ENCODE measurements at places on chromosomes 3 and 15. TPM values are rescaled to one million over a fixed set of nuclear protein-coding genes. Genes with fewer than 3 reads are reported as not detected.

Gene TRPM1
- total RNA-seq = not detected

GRCh38 chr15:63294359-63294758, 17.0 kb downstream of the APH1B start:
- H3K36me3 ChIP-seq = peaks cover 22% of the 10 kb centered on the region
- H3K4me1 ChIP-seq = peaks cover 8% of the 10 kb centered on the region
- no peaks in the 10 kb centered on the region for H3K27me3 ChIP-seq
- H3K4me3 ChIP-seq = no peak overlapping the region
- no peak overlapping the region for H3K27ac ChIP-seq
- DNase-seq = no peak

DNA sequence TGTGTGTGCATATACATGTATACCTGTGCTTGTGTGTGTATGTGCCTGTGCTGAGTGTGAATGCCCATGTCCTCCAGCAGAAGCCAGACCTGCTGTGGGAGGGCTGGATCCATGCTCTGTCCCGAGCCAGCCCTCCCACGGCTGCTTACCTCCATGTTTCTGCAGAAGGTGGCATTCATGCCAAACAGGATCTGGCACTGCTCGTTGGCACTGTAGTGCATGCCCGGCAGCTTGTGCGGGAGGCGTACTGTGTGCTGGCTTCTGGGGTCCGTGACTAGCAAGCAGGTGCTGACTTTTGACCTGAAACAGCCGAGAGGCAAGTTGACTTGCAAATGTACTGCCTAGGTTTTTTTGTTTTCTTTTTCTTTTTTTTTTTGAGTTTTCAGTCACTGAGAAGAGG, 189.3 kb downstream of the ADAMTS17 start:
- no peaks in the 10 kb centered on the region for H3K27me3 ChIP-seq
- DNase-seq = no peak
- H3K36me3 ChIP-seq = no peaks in the 10 kb centered on the region
- H3K27ac ChIP-seq = no peak overlapping the region

DNA sequence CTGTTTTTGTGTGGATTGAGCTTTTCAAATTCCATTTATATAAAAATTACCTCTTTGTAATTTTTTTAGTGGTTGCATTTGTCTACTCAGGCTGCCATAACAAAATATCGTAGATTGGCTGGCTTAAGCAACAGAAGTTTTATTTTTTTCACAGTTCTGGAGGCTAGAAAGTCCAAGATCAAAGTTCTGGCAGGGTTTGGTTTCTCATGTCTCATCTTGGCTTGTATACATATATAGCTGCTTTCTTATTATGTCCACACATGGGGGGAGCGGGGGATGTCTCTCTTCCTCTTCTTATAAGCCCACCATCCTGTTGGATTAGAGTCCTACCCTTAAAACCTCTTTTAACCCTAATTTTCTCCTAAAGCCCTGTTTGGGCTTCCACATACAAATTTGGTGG, 28.5 kb downstream of the MGA start:
- DNase-seq = no peak
- no peak overlapping the region for H3K27ac ChIP-seq

- H3K27ac ChIP-seq = peak overlapping the region; percentile 99
- DNase-seq = no peak
- peaks cover 36% of the 10 kb centered on the region for H3K4me1 ChIP-seq
- H3K36me3 ChIP-seq = no peaks in the 10 kb centered on the region
- H3K4me3 ChIP-seq = peak overlapping the region; percentile 88
Measured at GRCh38 chr3:195441051-195441450, 1.8 kb downstream of the ACAP2 start.

GRCh38 chr3:47225310-47225906, 57.2 kb downstream of the KIF9 start:
- no peaks in the 10 kb centered on the region for H3K4me1 ChIP-seq
- H3K27ac ChIP-seq = no peak overlapping the region
- H3K27me3 ChIP-seq = no peaks in the 10 kb centered on the region
- H3K4me3 ChIP-seq = no peak overlapping the region
- H3K36me3 ChIP-seq = no peaks in the 10 kb centered on the region

DNA sequence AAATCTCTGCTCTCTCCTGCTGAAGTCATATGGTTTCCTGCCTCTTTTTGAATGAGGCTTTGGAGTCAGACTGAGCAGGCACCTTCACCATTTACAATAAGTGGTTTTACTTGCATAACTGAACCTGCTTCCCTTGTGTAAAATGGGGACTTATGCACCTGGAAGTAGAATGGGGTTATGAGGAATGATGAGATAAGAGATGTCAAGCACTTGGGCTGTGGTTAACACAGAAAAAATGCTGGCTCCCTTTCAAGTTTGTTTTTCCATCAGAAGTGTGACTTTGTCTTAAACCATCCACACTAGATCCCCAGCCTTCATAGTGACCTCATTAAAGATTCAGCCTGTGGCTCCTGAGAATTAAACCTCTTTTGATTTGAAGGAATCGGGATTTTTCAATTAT, 5.2 kb downstream of the EXOSC7 start:
- H3K27me3 ChIP-seq = no peaks in the 10 kb centered on the region
- H3K4me3 ChIP-seq = no peak overlapping the region
- H3K27ac ChIP-seq = no peak overlapping the region
- H3K36me3 ChIP-seq = no peaks in the 10 kb centered on the region

- no peaks in the 10 kb centered on the region for H3K36me3 ChIP-seq
- DNase-seq = no peak
- H3K4me1 ChIP-seq = peaks cover 80% of the 10 kb centered on the region
- H3K27ac ChIP-seq = peak overlapping the region; percentile 67
- no peak overlapping the region for H3K4me3 ChIP-seq
Measured at GRCh38 chr3:73571238-73571794, 53.4 kb downstream of the PDZRN3 start.

DNA sequence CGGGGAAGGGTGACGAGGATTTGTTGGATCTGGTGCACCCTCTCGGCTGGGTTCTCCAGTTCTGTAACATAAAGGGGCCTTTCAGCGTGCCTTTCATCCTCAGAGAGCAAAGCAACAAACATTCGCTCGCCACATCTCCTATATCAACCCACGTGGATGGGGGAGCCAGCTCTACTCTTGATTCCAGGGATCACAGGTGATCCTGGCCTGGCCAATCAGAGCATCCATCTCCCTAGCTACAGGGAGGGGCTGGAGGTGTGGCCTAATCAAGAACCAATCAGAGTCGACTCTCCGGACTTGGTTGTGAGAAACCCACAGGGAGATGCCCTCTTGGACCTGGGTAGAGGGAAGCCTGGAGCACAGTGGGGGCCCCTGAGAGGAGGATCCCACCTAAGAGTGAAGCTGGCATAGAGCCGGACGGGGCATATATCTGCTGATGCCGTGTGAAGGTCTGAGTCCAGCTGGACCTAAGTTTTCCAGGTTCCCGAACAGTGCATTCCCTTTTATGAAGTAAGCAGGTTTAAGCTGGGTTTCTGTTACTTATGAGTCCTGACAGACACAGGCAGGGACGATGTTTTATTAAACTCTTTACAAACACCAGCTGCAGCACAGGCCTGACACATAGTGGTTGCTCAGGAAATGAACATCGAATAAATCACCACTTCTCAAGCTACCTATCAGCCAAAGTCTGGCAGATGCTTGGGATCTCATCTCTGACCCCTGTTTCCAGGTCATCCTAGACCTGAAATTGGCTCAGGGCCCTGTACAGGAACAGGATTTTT, 50.7 kb upstream of the RAD18 start:
- no peaks in the 10 kb centered on the region for H3K4me1 ChIP-seq
- H3K4me3 ChIP-seq = no peak overlapping the region
- no peak for DNase-seq
- no peak overlapping the region for H3K27ac ChIP-seq

Gene THPO
- 0.40 TPM for total RNA-seq

Gene AHSG
- not detected for total RNA-seq

DNA sequence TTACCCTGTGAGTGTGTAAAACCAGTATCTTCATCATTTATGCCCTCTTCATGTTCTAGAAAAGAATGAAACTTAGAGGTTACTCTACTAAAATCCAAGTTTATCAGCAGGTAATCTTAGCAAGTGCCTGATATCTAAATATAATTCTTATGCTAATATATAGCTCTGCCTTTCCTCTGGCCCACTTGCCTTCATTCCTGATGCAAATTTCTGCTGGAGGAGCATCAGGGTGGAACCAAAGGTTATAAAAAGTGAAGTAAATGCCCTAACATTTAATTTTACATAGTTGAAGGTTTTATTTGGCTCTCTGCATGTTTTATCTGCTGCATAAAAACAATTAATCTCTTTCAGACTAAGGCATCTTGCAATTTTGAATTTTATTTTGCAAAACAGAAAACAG, 936.2 kb downstream of the ROBO2 start:
- H3K27ac ChIP-seq = no peak overlapping the region
- no peaks in the 10 kb centered on the region for H3K4me1 ChIP-seq
- no peak overlapping the region for H3K4me3 ChIP-seq
- H3K27me3 ChIP-seq = no peaks in the 10 kb centered on the region
- no peak for DNase-seq
- H3K36me3 ChIP-seq = no peaks in the 10 kb centered on the region

Gene ACAP2
- 49.4 TPM for total RNA-seq

GRCh38 chr15:76335307-76336253, 993 bp upstream of the ISL2 start:
- H3K4me1 ChIP-seq = peaks cover 55% of the 10 kb centered on the region
- no peaks in the 10 kb centered on the region for H3K36me3 ChIP-seq
- H3K4me3 ChIP-seq = peak overlapping the region; percentile 52
- no peaks in the 10 kb centered on the region for H3K27me3 ChIP-seq

GRCh38 chr15:29687939-29688505, 134.2 kb downstream of the TJP1 start:
- H3K27me3 ChIP-seq = no peaks in the 10 kb centered on the region
- no peak overlapping the region for H3K27ac ChIP-seq
- no peak overlapping the region for H3K4me3 ChIP-seq
- no peak for DNase-seq
- no peaks in the 10 kb centered on the region for H3K36me3 ChIP-seq

- no peak overlapping the region for H3K4me3 ChIP-seq
- H3K4me1 ChIP-seq = no peaks in the 10 kb centered on the region
- H3K27me3 ChIP-seq = no peaks in the 10 kb centered on the region
- no peak overlapping the region for H3K27ac ChIP-seq
- no peak for DNase-seq
- H3K36me3 ChIP-seq = no peaks in the 10 kb centered on the region
Measured at GRCh38 chr3:65674226-65674625, 364.5 kb downstream of the MAGI1 start.

Gene ZWILCH
- 3.3 TPM for total RNA-seq

DNA sequence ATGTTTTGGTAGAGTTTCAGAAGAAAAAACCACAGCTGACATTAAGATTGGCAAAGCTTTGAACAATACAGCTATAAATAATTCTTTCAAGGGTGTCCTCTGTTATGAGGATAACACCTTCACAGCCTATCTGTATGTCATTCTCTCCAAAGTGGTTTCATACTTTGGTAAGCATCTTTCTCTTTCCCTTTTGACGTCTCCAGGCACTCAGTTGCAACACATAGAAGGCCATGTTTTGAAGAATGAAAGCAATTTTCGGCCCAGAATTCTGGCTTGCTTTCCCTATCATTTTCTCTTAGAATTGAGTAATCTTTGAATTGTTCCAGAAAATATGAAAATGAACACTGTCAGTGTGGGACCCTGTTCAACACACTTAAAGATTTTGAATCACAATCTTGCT, 200.0 kb upstream of the CBLB start:
- no peak for DNase-seq
- no peaks in the 10 kb centered on the region for H3K36me3 ChIP-seq
- no peaks in the 10 kb centered on the region for H3K27me3 ChIP-seq
- H3K27ac ChIP-seq = no peak overlapping the region

DNA sequence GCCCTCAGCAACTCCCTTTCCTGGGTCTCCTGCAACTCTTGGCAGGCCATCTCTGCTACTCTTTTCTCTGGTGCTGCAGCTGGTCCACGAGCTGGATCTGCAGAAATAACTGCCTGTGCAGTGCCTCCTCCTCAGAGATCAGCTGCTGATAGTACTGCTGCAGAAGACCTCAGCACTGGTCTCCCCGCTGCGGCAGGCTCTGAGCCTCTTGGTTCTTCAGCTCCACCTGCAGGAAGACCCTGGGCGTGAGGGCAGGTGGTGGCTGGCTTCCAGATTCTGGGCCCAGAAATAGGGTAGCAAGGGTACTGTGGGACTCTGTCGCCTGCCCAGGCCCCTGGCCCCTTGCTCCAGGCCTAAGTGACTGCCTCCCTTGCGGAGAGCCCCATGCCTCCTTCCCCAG, 79.7 kb upstream of the C2CD4B start:
- no peaks in the 10 kb centered on the region for H3K4me1 ChIP-seq
- H3K27ac ChIP-seq = no peak overlapping the region
- H3K36me3 ChIP-seq = no peaks in the 10 kb centered on the region

- no peak overlapping the region for H3K27ac ChIP-seq
- H3K4me3 ChIP-seq = no peak overlapping the region
- H3K4me1 ChIP-seq = no peaks in the 10 kb centered on the region
- no peak for DNase-seq
Measured at GRCh38 chr3:14240366-14240765, 61.7 kb downstream of the LSM3 start.

- H3K4me1 ChIP-seq = peaks cover 30% of the 10 kb centered on the region
- H3K27ac ChIP-seq = no peak overlapping the region
- H3K4me3 ChIP-seq = no peak overlapping the region
- H3K27me3 ChIP-seq = no peaks in the 10 kb centered on the region
Measured at GRCh38 chr3:120475722-120476377, 25.1 kb upstream of the FSTL1 start.

Gene PLA2G4F
- total RNA-seq = not detected

Gene LIPH
- total RNA-seq = 0.06 TPM

Gene TP63
- 0.17 TPM for total RNA-seq

DNA sequence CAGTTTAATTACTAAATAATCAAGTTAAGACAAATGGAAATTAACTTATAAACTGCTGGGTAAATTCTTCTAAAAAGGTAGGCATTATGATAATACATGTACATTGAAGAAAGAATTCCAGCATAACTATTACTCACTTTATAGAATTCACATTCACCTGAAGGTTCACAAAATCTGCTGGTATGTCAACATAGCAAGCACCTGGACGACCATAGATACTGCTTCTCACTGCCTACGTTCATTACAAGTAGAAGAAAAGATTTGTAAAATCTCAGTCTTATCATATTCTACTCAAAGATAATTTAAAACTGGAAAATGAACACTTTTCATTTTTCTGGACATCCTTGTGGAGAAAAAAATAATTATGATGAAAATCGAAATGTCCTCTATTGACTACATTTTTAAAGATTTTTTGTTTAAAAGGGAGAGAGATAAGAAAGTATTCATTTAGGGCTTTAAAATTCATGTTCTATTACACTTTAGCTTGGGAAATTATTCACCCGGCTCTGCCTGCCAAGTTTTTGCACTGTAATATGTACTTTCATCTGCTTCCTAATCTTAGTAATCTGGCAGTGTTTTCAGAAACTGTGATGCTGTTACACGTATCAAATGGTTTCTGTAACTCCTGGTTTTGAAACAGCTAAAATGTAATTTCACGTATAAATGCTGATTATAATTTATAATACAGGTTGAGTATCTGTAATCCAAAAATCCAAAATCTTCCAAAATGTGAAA, 16.1 kb downstream of the HACL1 start:
- H3K4me3 ChIP-seq = no peak overlapping the region
- H3K4me1 ChIP-seq = no peaks in the 10 kb centered on the region
- H3K36me3 ChIP-seq = peaks cover 54% of the 10 kb centered on the region
